ENCODE measurements at places on chromosomes 16 and 17. TPM values are rescaled to one million over a fixed set of nuclear protein-coding genes. Genes with fewer than 3 reads are reported as not detected.

- DNase-seq: no peak
These were observed 35.0 kb upstream of the ASIC2 start for GRCh38 chr17:33328129-33328528.

GRCh38 chr16:79707876-79708275, 107.3 kb upstream of the MAF start:
- DNase-seq: no peak

DNA sequence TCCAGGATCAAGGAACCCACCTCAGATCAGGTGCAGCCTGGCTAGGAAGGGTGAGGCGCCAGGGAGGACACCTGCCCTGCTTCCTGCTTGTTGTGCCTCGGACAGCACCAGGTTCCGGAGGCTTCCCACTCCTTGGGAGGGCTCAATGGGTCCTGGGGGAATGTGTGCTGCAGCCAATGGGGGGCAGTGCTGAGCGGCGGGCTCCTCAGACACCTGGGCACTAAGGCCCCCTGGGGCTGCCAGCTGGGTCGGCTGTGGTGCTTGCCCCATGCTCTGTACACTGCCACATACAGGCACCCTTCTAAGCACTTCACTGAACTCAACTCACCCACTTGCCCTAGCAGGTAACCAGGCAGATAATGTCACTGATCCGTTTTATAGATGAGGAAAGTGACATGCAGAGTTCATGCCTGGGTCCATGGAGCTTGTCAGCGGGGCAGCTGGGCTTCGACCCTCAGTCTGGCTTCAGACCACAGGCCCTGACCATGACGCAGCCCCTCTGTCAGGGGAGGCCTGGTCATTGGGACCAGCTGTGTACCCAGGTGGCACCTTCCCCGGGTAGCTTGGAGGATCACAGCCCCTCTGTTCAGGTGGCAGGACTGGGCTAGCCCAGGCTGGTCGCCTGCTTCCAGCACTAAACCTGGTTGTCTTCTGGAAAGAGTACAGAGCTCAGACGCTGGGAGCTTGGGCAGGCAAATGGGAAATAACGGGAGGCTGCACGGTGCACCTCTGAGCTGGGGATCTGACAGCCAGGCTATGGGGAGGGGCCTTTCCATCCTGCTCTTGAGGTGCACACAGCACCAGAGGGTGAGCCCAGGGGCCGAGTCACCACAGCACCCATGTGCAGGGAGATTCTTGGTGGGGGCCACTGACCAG, 8.2 kb downstream of the FN3K start:
- no peak for DNase-seq

GRCh38 chr17:35947156-35947585, 3.7 kb upstream of the LYZL6 start:
- DNase-seq: peak; percentile 50

DNA sequence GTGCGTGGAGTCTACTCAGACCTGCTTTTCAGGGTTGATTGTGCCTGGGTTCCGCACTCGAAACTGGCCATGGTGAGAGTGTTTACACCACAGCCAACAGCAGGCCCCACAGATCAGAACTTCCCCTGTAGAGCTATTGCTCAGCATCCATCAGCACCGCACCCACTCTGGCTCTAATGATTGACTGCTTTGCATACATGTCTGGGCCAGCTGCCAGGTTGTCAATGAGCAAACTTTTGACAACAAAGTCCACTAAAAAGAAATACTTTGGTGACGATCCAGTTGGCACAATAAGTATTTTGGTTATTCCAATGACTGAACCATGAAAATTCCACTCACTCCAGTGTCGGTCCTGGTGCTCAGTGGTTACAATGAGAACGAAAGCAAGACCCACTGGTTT, 190.7 kb downstream of the FOXL1 start:
- peak; percentile 58 for DNase-seq

DNA sequence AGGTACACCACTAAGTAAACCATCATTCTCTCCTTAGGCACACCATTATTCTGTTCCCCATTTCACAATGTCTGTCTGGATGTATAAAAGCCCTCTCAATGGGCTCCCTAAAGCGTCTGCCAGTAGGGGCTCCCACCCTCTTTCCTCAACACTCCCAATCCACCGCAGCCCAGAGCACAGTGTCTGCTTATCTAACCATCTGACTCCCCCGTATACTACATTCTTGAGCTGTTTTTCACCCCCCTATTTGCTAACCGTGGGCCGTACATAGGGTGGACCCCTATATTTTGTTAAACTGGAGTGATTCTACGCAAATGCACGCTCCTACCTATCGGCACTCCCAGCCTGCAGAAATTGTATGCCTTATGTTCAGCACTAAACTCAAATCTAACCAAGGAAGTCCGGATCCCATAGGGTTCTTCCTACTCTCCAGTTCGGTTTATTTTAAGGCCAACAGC, 685 bp upstream of the PSMD3 start:
- no peak for DNase-seq

Gene RNF43
- total RNA-seq: 0.08 TPM

Gene PERCC1
- not detected for total RNA-seq
